ENCODE measurements at places on chromosomes 7 and 10.

GRCh38 chr10:69484736-69485135 is 33.5 kb downstream of the TSPAN15 start:
- no peak for DNase-seq

GRCh38 chr10:48496831-48497779 is 107.8 kb downstream of the ARHGAP22 start:
- no peak for DNase-seq

DNA sequence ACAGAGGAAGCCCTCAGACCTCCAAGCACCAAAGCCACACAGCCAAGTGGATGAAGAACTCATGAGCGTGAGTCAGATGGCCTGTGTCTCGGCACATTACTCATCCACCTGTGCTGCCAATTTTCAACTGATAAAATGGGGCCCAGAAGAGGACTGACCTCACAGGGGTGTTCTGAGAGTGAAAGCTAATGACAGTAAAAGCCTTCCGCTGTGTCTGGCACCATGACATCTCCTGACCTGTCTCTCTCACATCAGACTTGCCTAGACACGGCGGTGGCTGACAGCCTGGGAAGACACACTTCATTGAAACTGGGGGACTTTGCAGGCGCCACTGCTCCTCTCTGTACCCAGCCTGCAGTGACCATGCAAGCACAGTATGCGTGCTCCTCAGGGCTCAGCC is 8.3 kb upstream of the SLC18A3 start:
- DNase-seq = peak; percentile 68

DNA sequence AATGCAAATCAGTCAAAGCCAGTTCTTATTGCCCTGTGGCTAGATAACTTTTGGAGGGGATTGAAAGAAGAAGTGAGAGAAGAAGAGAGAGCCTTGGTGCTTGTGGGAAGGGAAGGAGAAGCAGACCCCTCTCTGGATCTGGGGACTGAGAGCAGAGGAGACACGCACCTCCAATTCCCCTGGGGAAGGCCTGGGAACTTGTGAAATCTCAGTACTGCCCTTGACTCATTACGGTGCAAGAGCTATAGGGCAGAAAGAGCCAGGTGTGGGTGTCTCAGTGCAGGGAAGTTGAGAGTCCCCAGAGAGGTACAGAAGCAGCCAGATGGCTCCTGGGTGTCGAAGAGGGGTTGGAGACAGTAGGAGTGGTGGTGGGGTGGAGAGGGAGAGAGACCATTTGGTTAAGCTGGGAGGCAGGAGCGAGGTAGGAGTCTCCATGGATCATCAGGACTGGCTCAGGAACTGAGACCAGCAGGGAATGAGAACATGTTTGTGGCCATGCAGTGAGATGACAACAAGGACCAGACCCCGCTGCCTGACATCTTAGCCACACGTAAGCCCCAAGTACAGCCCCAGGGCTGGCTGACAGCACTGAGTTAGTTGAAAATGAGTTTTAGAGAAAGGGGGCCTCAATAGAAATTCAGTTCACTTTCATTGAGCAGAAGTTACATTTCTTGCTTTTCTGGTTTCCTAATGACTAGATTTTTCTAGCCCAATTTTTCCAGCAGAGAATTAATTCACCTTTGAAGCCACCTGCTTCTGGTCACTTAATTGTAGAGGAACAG is 238.2 kb downstream of the BUB3 start:
- DNase-seq = no peak

DNA sequence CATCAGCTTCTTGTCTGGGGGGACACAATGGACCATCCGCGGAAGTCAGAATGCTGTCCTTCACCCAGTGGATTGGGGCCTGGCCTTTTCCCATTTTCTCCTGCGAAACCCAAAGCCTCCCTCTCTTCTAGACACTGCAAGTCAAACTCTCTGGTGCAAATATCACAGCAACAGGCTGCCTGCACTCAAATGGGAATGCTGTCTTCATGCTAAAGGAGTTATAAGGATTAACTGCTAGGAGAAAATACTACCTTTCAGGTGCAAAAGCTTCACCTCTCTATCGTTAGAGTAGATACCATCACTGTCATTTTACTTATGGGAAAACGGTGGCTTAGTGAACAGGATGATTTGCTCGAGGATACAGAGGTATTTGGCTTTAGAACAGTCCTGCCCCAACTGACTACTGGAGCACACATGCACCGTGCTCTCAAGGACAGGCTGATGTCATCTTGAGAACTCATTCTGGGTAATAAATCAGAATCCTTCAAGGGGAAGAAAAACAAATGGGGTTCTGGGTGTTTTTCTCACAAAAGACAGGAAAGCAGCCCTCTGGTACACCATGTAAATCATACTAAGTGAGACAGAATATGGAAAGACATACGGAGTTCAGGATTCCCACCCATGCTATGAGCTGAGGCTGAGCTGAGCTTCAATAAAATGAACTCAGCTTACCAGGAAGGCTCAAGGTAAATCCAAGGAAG is 100.9 kb downstream of the SAMD9 start:
- DNase-seq = no peak

- DNase-seq = no peak
Measured at GRCh38 chr10:126930883-126931503, 25.8 kb downstream of the DOCK1 start.

GRCh38 chr10:49351669-49352068 is 44.2 kb downstream of the DRGX start:
- no peak for DNase-seq

DNA sequence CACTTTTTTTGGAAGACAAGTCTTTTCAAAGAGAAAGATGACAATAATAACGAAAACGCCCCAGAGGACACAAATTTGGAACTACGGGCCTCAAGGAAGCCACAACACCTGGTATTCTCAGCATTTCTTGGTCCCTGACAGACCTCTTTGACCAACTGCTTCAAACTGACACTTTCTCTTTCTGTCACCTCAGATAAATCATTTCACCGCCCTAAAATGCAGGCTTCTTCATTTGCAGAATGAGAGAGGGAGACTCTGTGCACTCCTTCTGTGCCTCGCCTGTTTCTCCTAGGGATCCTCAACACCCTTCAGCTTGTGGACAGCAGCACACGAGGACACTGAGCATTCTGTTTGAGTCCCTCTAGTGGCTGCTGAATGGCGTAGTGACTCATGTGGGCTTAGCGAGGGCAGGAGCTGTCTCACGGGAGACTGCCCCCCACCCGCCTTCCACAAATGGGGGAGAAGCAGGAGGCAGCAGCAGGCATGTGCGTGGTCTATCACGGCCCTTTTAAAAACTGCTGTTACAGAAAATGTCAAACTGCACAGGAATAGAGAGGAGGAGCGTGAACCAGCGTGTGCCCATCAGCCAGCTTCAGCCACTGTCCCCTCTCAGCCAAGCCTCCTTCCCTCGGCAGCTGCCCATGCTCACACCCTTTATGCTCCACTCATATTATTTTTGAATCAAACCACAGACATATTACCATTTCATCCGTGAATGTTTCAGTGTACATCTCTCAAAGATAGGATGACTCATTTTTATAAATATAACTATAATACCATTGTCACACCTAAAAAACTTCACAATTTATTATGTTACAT is 41.4 kb downstream of the GSDME start:
- no peak for DNase-seq

DNA sequence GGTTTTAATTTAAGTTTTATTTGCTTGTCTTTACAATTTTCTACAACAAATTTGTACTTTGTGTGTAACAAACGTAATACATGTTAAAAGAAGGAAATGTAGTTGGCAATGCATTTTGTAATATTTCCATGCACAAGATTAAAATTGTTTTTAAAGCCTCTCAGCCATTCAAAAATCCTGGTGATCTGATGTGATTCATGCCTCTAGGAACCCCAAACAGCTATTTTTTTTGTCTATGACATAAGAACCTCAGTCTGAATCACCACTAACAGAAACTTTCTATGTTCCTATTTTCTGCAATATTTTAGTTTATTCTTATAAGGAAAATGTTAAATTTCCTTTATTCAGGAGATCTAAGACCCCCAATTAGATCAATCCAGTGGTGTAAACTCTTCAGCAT is 183.1 kb upstream of the YAE1 start:
- no peak for DNase-seq

DNA sequence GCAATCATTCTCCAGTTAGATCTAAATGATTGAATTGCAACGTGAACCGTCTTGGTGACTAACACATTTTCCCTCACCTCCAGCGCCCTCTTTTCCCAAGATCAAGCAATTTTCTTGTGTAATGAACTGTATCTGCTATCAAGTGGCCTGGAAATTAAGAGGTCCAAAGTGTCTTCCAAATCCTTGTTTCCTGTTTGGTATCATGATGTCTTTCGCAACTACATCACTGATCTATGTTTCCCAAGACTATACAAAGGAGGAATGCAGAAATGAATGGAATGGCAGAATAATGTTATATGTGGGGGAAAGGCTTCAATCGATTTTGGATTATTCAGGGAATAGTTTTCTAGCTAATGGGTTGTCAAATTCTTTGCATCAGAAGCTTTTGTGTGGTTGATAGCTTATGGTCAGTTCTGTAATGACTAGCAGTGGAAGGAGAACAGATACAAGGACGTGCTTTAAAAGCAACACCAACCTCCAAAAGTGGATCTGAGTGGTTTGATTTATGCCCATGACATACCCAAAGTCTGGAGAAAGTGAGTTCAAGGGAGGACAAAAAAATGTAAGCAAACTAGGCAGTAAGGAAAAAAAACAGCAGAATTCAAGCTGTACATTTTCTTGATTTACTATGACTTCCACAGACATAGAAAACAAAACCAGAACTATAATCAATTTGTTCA is 14.6 kb upstream of the ZEB1 start:
- DNase-seq = no peak

DNA sequence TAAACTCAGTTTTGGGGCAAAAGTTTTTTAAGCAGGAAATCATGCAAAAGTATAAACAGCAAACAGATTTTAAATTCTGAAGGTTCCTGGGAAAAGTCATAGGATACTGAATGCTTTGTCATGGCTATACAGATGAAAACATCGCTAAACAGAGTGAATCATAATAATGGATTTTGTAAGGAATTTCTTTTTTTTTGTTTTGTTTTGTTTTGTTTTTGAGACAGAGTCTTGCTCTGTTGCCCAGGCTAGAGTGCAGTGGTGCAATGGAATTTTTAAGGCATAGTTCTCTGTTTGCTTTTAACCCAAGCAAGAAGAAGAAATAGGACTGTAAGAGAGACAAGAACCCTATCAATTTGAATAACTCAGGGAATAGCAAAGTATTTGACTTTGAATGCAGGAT is 285.3 kb downstream of the NRG3 start:
- DNase-seq = no peak
